ENCODE measurements at places on chromosomes 2 and 18. TPM values are rescaled to one million over a fixed set of nuclear protein-coding genes. Genes with fewer than 3 reads are reported as not detected.

SFXN5 gene
- total RNA-seq: 4.5 TPM

DNA sequence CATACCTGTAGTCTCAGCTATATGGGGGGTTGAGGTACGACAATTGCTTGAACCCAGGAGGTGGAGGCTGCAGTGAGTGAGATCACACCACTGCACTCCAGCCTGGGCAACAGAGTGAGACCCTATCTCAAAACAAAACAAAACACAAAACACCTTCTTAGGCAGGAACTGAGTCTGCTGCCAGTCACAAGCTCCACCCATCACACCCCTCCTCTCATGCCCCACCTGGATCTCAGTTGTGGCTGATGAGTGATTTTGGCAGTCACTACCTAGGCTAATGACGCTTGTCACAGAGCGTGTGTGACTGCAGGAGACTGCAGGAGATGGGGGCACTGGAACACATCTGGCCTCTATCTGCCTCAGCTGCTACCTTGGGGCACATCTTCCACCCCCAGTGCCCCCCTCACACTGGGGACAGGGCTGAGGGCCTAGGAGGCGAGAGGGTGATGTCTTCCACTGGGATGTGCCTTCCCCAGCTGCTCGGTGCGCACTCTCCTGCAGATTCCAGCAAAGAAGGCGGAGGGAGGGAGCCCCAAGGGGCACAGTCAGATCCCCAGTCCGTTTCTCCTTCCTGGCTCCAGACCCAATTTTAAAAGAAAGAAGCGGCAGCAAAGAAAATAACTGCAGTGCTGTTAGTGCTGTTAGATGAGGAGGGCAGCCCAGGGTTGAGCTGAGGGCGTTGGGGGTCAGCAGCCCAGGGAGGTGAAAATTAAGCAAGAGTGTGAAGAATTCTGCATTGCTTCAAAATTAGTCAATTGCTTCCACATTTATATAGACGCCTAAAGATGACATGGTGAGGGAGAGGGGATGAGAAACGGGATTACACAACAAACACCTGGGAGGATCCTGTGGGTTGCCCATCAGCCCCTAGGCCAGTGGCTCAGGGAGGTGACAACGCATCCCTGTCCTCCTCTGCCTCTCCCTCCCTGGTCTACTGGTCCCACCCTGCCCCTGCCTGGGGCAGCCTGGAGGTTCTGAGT lies 143.6 kb upstream of the HAAO start:
- peaks cover 3% of the 10 kb centered on the region for H3K4me1 ChIP-seq
- no peaks in the 10 kb centered on the region for H3K36me3 ChIP-seq
- H3K4me3 ChIP-seq: no peak overlapping the region

GRCh38 chr2:198376677-198377076 lies 572.3 kb downstream of the PLCL1 start:
- no peak overlapping the region for H3K4me3 ChIP-seq
- H3K4me1 ChIP-seq: peaks cover 9% of the 10 kb centered on the region
- H3K36me3 ChIP-seq: no peaks in the 10 kb centered on the region
- H3K27me3 ChIP-seq: peaks cover 35% of the 10 kb centered on the region
- no peak overlapping the region for H3K27ac ChIP-seq

GRCh38 chr2:12169721-12170120 lies 423.3 kb downstream of the LPIN1 start:
- no peaks in the 10 kb centered on the region for H3K36me3 ChIP-seq
- no peak overlapping the region for H3K4me3 ChIP-seq
- peak; percentile 62 for DNase-seq
- peak overlapping the region; percentile 43 for H3K27ac ChIP-seq

- no peaks in the 10 kb centered on the region for H3K36me3 ChIP-seq
- peaks cover 16% of the 10 kb centered on the region for H3K27me3 ChIP-seq
- no peak overlapping the region for H3K27ac ChIP-seq
- H3K4me3 ChIP-seq: no peak overlapping the region
- no peaks in the 10 kb centered on the region for H3K4me1 ChIP-seq
Observed at GRCh38 chr2:200193791-200194190, 112.7 kb upstream of the SPATS2L start.

Data from activated CD4-positive, alpha-beta T cell treated with anti-CD3 and anti-CD28 coated beads for 36 hours (primary cell).